Right ventricle myocardium superior (tissue), 1 donor: ENCODE measurements at places on chromosomes 3 and 15. TPM values are rescaled to one million over a fixed set of nuclear protein-coding genes. Genes with fewer than 3 reads are reported as not detected.

- no peak for DNase-seq
Measured at GRCh38 chr3:36060950-36061349, 319.4 kb upstream of the STAC start.

DNA sequence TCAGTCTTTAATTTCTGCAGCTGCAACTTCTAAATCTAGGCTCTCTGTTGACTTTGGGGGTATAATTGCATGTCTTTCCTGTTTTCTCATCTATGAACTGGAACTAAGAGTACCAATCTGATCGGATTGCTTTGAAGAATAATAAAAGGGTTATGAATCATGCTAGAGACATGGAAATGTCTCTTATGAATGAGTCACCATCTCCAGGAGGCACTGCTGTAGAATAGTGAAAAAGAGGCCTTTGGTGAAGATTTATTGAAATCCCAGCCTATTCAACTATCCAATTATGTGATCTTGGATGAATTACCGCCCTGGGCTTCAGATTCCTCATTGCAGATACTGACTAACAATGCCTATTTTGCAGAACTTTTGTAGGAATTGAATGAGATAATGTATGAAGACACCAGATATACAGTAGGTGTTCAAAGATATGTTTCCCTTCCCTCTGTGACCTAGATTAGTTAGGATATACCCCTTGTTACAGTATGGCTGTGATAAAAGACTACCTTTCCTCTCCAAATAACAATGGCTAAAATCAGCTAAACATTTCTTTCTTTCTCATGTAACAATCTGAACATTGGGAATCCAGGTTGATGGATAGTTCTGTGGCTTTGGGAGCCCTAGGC, 11.5 kb upstream of the CMTM8 start:
- DNase-seq: no peak

GRCh38 chr3:13715167-13715954, 164.5 kb downstream of the WNT7A start:
- DNase-seq: no peak

The PLOD2 gene
- total RNA-seq: 16.9 TPM

The POPDC2 gene
- total RNA-seq: 538 TPM
